Thyroid gland (tissue), 4 donors: ENCODE measurements at places on chromosomes 16 and 17. TPM values are rescaled to one million over a fixed set of nuclear protein-coding genes. Genes with fewer than 3 reads are reported as not detected.

DNA sequence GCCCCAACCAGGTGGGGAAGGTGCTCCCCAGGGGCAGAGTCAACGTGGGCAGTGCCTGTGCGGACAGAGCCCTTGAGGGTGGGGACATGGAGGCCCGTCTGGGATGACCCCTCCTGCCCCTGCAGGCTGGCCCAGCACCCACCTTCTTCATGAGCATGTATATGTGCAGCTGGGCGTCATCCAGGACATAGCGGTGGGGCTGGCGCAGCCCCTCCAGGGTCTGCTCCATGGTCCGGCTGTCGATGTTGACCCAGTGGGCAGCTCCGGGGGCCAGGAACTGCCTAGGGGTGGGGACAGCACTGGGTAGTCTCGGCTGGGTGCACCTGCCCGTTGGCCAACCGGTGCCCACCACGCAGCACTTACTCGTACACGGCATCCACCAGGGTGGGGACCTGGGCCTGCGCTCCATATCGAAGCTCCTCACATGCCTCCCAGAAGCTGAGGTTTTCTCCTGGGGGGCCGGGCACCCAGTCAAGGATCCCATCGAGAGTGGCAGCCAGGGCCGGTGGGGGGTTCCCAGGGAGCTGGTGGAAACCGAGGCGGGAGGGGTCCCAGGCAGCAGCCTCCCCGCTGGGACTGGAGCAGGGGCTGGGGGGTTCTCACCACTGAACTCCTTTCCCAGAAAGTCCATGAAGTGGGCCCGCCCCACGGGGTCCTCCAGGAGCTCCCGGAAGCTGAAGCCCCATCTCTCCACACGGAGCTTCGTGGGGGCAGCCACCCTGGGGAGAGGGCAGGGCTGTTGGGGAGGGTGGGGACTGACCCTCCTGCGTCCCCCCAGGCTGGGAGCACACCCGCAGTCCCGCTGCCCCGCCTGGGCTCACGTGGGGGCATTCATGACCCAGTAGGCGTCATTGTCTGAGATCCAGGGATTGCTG is 5.1 kb downstream of the RGS11 start:
- DNase-seq: no peak

- no peak for DNase-seq
These were observed 19.0 kb downstream of the MAP2K3 start for GRCh38 chr17:21303441-21304065.

GRCh38 chr16:3797904-3798811 is 80.8 kb upstream of the TRAP1 start:
- DNase-seq: no peak

- DNase-seq: no peak
These were observed 86.1 kb downstream of the UTP18 start for GRCh38 chr17:51346218-51346982.

GRCh38 chr17:82449883-82450356 is 632 bp downstream of the CYBC1 start:
- no peak for DNase-seq

GRCh38 chr16:53089434-53090285 is 34.9 kb downstream of the CHD9 start:
- DNase-seq: no peak

DNA sequence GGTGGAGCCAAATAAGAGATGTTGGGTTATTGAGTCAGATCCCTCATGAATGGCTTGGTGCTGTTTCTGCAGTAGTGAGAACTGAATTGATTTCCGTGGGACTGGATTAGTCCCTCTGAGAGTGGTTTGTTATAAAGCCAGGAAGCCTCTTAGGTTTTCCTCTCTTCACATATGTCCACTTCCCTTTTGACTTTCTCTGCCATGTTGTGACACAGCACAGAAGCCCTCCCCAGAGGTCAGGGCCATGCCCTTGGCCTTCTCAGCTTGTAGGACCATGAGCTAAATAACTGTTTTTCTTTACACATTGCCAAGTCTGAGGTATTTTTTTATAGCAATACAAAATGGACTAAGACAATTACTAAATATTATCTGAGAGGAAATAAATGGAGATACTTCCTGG is 10.3 kb upstream of the HAPSTR1 start:
- no peak for DNase-seq

DNA sequence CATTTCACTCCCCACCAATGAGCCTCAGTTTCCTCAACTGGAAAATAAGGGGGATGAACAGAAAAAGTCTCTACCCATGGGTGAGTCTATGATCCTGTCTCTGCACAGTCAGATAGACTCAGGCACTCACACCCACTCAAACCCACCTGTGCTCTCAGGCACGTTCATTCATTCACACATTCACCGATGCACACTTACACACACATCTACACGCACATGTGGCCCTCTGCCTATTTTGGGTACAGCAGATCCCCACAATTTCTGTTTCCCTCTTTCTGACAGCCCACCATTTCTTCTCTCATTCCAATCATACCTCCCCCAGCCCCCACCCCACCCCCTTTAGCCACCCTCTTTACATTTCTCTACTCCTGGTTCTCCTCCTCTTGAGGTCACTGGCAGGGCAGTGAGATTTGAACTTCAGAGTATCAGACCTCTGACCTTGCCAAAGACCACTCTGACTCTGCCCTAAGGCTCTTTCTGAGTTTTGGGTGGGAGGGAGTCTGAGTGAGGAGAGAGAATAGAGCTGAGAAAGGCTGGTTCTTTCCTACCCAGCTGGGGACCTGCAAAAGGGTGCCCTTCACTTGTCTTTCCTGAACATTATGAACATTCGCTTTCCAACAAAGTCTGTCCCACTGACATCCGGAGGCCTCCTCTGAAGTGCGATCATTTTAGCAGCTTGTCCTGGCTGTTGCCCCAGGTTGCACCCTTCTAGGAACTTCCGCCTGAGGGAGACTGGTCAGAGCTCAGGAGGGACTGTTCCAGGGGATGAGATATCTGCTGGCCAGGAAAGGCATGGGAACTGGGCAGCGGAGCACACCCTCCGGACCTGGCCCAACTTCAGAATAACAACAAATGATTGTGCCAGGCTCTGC is 10.1 kb upstream of the COL1A1 start:
- DNase-seq: no peak

GRCh38 chr16:55212791-55213190 is 111.2 kb upstream of the IRX6 start:
- DNase-seq: no peak

DNA sequence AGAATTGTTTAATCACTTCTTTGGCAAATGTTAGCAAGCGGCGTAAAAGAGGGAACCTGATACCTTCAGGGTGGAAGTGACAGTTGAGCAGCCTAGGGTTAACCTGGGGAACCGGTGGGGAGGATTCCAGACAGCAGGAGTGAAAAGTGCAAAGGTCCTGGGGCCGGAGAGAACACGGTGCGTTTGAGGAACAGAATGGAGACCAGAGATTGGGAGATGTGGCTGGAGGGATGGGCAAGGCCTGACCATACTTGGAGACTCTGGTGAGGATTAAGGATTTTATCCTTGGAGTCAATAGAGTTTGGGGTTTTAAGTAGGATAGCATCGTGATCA is 2.3 kb upstream of the ZNF500 start:
- no peak for DNase-seq

DNA sequence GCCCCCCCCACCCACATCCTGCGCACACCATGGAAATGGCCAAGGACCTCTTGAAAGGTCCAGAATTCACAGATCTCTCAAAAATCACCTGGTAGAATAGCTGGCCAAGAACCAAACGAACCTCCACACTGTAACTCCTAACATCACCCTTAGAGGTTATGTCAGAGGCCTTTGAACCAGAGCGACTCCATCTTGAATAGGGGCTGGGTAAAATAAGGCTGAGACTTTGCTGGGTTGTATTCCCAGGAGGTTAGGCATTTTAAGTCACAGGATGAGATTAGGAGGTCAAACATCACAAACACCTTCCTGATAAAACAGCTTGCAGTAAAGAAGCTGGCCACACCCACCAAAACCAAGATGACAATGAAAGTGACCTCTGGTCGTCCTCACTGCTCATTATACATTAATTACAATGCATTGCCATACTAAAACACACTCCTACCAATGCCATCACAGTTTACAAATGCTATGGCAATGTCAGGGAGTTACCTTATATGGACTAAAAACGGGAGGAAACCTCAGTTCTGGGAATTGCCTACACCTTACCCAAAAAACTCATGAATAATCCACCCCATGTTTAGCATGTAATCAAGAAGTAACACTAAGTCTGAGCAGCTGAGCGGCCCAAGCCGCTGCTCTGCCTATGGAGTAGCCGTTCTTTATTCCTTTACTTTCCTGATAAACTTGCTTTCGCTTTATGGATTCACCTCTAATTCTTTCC is 34.8 kb downstream of the SYCE1L start:
- no peak for DNase-seq

- no peak for DNase-seq
These were observed 36.6 kb upstream of the IL21R start for GRCh38 chr16:27365142-27366089.

GRCh38 chr17:74566132-74566753 is 1.1 kb downstream of the CD300H start:
- peak; percentile 60 for DNase-seq

GRCh38 chr16:66516509-66516807 is 33.5 kb downstream of the TK2 start:
- no peak for DNase-seq

- DNase-seq: no peak
These were observed 323.3 kb upstream of the TNRC6C start for GRCh38 chr17:77635176-77635575.

DNA sequence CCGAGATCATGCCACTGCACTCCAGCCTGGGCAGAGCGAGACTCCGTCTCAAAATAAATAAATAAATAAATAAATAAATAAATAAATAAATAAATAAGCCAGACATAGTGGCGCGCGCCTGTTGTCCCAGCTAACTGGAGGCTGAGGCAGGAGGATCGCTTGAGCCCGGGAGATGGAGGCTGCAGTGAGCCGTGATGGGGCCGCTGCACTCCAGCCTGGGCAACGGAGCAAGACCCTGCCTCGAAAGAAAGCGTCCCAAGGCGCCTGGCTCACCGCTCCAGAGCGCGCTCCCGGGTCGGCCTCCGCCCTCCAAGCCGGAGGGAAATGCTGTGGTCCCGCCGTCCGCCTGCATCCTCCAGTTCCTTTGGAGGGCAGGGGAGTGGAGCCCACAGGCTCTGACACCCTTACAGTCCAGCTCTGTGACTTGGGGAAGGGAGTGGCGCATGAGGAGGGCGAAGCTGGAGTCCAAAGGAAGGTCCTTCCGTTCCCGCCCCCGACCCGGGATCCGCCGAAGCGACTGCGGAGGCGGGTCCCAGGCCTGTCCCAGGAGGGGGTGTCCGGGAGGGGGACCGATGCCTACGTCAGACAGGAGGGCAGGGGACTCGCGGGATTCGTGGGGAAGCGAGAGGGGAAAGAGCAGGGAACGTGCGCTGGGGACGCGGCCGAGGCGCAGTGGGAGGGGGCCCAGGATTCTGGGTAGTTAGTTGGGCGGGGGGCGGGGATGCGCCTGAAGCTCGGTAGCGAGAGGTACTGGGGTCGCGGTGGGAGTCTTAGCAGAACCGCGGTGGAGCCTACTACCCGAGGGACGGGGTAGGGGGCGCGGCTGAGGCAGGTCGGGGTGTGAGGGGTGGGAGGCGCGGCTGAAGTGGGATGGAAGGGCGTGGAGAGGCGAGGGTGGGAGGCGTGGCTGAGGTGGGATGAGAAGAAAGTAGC is 8.4 kb upstream of the TRPV2 start:
- DNase-seq: peak; percentile 36

DNA sequence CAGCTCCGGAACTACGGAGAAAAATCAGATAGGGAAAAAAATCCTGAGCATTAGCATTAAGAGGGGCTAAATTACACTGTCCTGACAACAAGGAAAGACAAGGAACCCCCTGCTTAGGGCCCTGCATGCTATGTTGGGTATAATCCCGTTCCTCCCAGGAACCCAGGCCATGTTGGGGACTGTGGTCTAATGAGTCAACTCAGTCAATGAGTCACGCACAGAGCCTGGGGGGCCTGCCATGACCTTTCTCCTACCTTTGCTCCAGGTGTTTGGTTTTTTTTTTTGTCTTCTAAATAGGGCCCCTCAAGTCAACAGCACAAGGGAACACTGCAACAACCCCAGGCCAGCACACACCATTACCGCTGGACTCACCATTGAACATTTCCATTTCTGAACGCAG is 8.9 kb upstream of the ZNF200 start:
- DNase-seq: no peak

- DNase-seq: no peak
These were observed 15.1 kb upstream of the RASD1 start for GRCh38 chr17:17511293-17511741.

DNA sequence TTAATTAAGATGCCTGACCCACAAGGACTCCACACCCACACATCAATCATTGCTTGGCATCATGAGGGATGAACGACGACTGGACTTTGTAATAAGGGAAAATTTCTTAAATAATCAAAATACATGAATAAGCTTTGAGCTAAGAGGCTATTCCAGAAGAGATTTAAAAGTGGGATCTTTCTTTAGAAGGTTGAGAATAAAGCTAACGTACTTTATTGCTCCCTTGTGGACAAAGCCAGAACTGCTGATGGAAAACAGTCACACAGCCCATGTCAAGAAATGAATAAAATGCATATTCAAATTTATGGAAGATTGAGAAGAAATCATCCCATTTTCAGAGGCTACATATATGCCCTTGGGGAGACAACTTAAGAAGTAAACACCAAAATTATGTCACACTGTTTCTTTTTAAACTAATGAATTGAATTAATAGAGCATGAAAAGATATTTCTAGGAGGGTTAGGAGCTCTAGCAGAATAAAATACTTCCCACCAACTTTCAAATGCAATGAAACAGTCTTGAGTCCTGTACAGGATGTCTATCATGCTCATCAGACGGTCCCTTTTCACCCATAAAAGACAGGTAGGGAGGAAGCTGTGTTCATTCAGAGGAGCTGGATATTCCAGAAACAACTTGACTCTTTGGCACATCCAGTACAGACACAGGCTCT is 60.2 kb upstream of the PHOSPHO1 start:
- peak; percentile 7 for DNase-seq

DNA sequence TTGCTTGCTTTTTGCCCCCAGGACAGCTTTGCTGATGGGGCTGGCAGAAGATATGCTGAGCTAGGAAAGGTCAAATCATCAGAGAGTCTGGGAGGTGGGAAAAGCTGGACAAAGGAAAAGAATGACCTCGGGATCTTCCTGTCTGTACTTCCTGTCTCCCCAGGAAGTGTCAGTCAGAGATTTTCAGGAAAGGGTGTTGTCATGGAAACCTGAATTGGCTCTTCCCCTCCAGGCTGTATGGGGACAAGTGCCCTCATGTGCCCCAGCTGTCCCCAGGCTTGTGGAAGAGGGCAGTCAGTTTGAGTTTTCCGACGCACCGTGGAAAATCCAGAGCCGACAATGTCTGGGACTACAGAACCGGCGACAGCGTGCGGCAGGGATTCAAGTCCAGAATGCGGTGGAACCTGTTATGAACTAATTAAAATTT is 122.7 kb upstream of the ZFHX3 start:
- peak; percentile 15 for DNase-seq

ST6GALNAC2 gene
- 32.7 TPM for total RNA-seq

CD300E gene
- total RNA-seq: not detected

ITGAD gene
- total RNA-seq: not detected

CDH3 gene
- total RNA-seq: 1.1 TPM

PLD2 gene
- total RNA-seq: 10.7 TPM
